ENCODE measurements at places on chromosomes 2 and 18.

- DNase-seq: no peak
Measured at GRCh38 chr2:217471319-217471718, 531.5 kb downstream of the TNS1 start.

DNA sequence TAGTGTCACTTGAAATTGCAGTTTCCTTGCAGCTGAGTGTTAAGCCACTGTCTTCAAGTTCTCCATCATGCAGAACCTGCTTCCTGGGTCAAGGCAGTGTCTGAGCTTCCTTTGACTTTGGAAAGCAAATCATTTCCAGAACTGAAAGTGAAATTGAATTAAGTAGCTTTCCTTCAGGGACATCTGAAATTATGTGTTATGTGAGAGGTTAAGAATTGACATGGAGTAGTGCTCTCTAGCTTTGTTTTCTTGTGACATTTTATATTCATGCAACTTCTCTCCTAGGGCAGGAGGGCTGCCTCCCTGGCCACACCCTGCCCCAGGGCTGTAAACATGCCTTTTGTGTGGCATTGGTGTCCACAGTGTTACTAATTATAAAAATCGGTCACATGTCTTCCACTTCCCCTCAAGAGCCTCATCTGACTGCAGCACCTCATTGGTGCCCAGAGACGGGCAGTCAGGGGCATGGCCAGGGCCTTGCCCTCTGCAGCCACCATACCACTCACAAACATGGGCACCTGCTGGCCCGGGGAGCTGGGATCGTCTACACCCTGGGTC, 14.4 kb downstream of the RAB12 start:
- no peak for DNase-seq

- DNase-seq: no peak
Measured at GRCh38 chr18:35024965-35025364, 16.2 kb upstream of the MAPRE2 start.

- DNase-seq: no peak
Measured at GRCh38 chr2:138515092-138515491, 13.5 kb downstream of the SPOPL start.

DNA sequence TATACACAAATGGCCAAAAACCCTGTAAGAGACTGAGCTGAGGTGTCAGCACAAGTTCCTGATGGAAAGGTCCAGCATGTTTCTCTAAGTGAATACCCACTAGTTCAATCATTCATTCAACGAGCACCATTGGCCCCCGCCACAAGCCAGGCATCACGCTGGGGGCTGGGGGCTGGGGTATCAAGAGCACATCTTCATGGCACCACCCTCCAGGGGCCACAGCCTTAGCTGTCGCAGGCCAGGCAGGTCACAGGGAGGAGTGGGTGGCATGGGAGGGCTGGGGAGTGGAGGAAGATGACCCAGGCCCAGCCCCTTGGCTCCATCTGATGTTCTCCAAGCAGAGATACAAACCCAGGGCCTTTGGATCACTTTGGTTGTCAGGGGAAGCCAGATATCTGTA, 97.9 kb downstream of the ACKR3 start:
- DNase-seq: no peak

GRCh38 chr2:41729800-41730364, 317.9 kb upstream of the PKDCC start:
- no peak for DNase-seq

DNA sequence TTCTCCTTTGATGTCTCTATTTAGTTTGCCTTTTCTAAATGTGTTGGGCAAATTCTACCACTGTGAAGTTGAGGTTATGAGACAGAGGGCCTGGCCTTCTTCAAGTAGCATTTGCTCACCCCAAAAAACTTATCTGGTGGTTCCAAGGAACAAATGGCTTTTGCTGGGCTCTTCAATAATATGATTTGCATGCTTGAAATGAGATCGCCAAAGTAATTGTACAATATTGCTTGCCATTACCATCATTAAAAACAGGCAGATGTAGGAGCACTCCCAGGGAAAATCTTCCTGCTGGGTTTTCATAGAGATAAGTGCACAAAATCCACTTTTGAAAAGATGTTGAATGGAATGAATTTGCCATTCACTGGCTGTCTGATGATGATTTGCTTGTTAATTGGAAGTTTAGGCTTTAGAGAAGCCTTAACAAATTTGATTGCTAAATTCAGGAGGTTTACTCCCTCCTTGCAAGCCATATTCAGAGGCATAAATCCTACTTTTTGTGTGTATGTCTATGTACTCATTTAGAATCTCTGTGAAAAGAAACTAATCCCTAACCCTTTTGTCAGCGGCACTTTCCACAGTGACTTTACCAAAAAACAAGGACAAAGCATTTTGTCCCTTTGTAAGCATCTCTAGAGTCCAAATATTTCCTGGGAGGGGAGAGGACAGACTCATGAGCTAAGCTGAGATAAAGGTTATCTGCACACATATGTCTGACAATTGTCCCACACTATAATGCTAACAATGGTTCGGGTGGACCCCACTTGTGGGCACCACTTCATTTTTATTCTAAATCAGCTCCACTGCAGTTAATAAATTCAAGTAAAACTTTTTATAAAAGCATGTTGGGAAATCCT, 240.8 kb upstream of the PIK3C3 start:
- no peak for DNase-seq

GRCh38 chr18:41150316-41150715, 804.7 kb upstream of the PIK3C3 start:
- DNase-seq: no peak

DNA sequence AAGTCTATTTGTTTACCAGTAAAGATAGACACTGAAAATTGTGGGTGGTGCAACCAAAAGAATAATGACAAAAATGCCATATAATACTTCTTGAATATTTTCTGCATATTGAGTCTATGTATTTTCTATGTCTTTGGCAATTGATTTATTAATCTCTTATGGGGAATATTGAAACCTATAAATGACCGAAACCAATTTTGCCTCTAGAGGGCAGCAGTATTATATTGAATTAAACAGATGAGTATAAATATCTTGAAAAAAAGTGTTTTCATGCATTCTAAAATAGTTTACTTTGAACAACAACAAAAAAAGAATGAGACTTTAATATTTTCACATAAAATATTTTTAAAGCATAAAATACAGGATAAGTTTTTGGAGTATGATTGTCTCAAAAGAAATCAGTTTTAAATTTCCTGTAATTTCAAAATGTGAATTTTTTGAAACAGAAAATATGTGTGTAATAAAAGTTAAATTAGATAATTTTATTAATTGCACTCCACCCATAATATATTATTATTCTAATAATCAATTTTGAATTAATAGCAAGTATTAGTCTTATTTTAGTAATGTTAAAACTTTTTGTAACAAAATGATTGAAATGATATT, 49.9 kb upstream of the CALCRL start:
- no peak for DNase-seq

- DNase-seq: no peak
Measured at GRCh38 chr2:203802342-203803052, 65.1 kb upstream of the CTLA4 start.

DNA sequence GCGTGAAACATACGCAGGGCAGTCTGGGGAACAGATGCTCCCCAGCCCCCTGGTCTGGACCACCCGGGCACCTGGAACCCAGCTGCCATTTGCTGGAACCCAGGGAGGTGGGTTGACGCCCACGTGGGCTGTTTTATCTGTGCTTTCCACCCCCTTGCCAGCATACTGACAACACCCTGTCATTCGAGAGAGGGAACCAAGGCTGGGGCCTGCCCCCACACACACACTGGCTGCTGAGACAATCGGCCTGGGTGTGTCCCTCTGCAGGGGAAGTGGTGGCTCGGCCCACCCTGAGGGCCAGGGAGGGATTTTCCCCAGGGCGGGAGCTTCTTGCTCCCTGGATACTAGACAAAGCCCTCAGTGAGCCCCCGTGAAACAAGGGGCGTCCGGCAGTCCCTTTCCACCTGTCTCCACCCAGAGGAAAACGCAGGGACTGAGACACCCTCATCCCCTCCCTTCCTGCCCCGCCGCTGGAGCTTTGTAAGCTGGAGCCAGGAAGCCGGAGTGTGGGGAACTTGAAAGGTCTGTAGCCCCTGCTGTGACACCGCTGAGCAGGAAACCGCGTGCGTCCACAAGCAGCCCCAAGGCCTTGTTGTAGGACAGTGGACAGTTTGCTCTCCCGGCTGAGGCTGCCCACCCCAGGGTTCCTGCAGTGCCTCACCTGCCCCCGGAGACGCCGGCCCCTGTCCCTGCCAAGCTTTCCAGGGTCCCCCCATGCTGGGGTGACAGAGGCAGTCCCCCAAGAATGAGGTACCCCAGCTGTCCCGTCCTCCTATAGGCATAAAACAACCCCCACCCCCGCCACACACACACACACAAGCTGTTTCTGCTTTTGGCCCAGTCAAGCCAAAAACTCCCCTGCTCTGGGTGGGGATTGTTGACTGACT, 14.1 kb upstream of the KLF11 start:
- no peak for DNase-seq

GRCh38 chr2:241280291-241280690, 35.2 kb downstream of the HDLBP start:
- no peak for DNase-seq

DNA sequence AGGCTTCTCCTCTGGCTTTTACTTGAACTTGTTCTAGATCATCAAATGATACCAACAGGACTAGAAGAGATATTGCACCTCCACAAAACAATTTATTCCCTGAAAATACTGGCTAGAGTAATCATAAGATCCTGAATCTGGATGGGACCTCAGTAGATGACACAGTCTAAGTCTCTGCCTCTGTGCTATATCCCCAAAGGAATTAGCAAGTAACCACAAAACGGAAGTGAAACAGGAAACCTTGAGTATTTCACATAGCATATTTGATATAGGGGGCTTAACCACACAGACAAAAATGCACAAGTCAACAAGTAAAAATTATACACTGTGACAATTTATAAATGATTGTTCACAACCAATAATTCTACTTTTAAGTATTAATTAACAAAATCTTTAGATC, 456.9 kb upstream of the TNP1 start:
- DNase-seq: no peak

DNA sequence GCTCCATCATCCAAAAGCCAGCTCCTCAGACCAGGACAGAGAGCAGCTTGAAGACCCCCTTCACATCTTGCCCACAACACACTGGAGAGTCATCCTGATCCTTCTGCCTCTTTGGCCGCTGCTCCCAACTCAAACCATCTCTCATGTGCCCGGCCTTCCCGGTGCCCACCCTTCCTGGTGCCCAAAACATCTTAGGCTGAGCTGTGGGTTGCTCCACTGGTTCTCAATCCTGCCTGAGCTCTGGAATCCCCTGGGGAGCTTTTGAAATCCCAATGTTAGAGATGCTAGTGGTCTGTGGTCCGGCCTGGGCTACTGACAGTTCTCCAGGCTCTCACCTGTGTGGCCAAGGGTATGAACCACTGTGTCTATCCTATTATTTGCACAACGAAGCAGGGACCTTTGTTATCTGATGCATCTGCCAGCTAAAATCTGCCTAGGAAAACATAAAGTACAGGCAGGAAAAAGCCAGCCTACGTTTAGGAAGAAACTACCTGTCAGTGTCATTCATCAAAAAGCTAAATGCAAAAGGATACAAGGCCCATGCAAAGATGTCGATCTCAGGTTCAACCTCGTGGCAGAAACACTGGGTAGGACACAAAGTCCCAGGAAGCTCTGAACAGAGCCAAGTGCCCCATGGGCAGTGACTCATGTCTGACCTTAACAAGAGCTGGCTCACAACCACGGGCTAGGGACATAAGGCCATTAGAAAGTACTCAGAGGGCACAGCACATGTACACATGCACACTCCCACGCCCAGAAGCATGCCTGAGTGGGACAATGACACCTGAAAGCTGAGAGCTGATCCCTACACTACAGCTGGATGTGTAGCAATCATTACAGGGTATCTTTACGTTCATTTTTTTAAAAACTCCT, 30.8 kb downstream of the TBC1D8 start:
- DNase-seq: no peak

DNA sequence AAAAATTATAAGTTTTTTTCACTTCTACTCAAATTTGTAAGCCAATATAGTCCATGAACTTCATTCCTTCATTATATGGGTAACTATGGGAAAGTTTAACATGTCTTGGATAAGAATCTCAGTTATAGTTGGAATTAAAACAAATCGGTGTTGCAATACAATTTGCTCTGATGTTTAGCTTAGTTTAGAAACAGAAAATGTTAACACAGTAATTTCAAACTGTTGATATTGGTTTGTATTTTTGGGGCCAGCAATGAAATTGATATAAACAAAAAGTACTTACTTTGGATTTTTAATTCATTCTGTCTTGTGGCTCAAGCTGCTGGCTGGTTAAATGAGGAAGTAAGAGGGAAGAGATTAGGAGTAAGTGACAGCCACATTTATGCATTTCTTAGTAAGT, 368.5 kb upstream of the NT5C1B start:
- no peak for DNase-seq

DNA sequence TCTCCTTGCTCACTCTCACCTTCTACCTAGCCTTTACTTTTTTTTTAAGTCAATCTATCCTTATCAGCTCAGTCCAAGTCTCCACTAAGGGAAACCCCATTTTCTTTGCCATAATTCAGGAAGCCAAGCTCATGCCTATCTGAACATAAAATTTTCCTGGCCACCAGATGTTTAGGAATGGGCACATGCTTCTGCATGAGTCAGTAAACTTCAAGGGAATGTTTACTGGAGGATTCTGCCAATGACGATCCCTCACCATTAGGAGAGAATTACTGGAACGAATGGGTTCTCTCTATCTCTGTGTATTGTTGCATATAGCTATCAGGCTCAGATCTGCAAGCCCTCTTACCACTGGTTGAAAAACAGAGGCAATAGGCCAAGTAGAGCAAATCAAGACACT, 731.7 kb upstream of the ZNF804A start:
- DNase-seq: no peak

DNA sequence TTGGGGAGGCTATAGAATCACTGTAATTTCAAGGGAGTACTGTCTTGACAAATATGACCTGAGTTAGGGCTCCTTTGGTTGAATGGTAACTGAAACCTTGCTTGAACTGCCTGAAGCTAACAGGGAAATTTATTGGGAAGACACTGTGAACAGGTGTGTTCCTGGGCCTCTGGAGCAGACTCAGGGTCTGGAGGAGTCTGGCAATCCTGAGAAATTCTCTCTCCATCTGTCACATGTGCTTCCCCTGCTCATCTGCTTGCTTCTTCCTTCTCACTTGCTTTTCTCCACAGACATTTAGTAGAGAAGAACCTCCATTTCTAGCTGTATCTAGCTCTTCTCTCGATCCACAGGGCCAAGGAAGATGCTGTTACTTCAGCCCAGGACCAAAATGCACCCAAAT, 476.5 kb downstream of the LRP1B start:
- DNase-seq: no peak

- DNase-seq: no peak
Measured at GRCh38 chr2:221465776-221466175, 106.3 kb downstream of the EPHA4 start.
